ENCODE measurements at places on chromosomes 2 and 18.

- DNase-seq: no peak
These were observed 484.3 kb downstream of the THSD7B start for GRCh38 chr2:137249463-137250130.

GRCh38 chr2:79714283-79714682, 201.4 kb downstream of the CTNNA2 start:
- DNase-seq: no peak

GRCh38 chr2:151979694-151980093, 119.2 kb downstream of the CACNB4 start:
- no peak for DNase-seq

DNA sequence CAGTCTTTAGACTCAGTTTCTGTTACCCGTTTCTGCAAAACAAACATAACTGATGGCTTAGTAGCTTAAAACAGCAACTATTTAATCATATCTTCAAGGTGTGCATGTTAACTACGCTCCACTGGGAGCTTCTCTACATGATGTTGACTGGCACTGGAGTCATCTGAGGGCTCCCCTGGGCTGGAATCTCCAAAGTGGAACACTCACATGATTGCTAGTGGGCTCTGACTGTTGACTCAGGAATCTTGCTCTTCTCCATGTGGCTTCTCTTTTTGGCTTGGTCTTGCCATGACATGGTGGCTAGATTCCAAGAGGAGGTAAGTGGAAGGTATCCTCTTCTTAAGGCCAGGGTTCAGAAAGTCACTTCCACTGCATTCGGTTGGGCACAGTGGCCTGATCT, 160.8 kb downstream of the PMAIP1 start:
- no peak for DNase-seq

- DNase-seq: no peak
These were observed 174.5 kb downstream of the MYCN start for GRCh38 chr2:16114836-16115235.

GRCh38 chr2:98634406-98635092, 26.2 kb downstream of the UNC50 start:
- peak; percentile 58 for DNase-seq

DNA sequence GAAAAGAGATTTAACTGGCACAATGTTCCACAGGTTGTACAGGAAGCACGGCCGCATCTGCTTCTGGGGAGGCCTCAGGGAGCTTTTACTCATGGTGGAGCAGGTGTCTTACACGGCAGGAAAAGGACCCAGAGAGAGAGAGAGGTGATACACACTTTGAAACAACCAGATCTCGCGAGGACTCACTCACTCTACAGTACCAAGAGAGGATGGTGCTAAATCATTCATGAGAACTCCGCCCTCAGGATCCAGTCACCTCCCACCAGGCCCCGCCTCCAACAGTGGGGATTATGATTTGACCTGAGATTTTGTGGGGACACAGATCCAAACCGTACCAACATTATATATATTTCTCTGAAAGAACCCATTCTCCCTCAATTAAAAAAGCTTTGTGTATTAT, 79.7 kb upstream of the DOCK10 start:
- DNase-seq: no peak

- no peak for DNase-seq
These were observed 168.9 kb upstream of the EPC2 start for GRCh38 chr2:148475626-148476025.

DNA sequence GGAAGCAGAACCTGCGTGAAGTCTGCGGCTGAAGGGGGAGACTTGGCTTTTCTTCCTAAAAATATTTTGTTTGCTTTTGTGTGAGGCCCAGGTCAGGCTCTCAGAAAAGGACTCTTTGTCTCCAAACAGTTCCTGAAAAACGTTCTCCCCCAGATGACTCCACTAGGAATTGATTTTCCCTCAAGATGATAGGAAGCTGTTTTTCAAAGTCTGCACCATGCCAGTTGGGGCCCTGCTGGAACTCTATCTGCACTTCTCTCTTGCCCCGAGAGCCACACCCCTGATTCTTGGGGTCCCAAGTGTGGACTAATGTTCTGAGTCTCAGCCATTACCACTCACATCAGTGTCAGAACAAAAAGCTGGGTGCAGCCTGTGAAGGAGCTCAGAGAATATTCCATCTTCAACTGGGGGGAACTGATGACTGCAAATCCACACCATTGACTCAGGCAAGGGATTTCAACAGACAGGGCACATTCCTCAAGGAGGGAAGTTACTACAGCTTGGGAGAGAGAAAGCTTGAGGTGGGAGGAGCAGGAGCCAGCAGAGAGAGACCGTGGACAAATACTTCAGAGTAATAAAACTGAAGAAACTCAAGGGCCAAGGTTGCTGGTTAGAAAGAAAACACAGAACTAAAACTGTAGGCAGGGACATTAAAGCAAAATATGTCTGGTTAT, 768.3 kb downstream of the RNF144A start:
- DNase-seq: no peak

GRCh38 chr2:214543386-214543955, 132.6 kb downstream of the VWC2L start:
- DNase-seq: no peak

DNA sequence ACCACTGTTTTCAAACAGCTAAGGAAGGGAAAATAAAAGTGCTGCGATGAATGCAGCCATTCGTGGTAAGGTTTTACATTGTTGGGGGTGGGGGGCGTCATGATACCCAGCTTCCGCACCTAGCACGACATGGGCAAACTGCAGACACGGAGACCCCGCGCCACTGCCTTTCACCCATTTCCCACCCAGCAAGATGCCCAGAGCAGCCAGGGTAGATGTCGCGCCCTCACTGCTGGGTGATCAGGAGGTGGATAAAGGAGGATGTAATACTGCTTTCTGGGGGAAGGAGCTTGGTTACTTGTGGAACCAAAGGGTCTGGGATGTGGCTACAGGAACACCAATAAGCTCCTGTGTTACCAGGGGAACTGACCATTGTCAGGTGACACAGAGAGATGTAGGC, 138.4 kb downstream of the ZNF516 start:
- no peak for DNase-seq

DNA sequence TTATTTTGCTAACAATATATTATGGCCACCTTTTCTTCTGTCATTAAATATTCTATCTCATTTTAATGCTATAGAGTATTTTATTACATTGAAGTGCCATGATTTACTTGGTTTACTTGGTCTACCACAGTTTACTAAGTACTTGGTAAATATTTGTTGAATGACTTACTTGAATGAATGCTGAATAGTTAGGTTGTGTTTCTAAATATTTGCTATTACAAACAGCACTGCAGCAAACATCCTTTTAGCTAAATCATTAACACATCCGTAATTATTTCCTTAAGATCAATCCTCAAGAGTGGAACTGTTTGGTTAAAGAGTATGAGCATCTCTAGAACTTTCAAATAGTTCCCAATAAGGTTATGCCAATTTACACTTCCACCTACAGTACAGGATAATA, 318.7 kb downstream of the MYCN start:
- no peak for DNase-seq

DNA sequence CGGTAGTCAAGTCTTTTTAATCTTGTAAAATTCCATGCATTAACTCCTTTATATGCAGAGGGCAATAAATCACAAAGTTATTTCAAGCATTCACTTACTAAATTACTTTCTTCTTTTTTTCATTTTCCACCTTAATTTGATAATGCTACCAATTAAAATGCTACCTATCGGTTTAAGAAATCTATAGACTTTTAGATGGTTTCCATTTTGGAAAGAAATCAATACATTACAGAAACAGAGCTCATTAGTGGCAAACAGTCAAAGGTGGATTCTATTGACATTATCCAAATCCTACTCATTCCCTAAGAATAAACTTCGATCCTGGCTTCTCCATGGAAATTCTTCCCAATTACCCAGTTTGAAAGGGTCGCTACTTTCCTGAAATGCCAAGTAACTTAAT, 176.5 kb downstream of the MREG start:
- no peak for DNase-seq

GRCh38 chr2:42916324-42916723, 123.9 kb upstream of the HAAO start:
- no peak for DNase-seq

- no peak for DNase-seq
These were observed 57.9 kb upstream of the EPAS1 start for GRCh38 chr2:46239175-46239846.

DNA sequence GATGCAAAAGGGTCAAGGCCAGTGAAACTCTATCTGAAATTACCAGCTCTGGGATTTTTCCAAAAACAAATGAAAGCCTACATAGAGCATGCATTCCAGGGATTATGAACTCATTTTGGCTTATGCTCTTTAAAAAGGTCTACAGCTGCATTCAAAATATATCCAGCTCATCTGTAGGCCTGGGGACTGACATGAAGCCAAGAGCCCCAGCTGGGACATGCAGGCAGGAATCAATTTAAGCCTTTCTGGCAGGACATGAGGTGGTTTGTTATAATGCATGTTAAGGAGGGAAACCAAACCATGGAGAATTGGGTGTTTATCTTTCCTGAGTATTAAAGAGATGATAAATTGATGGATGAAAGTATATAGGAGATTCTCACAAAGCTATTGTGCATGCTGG, 164.5 kb downstream of the RBM43 start:
- no peak for DNase-seq

- no peak for DNase-seq
These were observed 160.0 kb upstream of the PGAP1 start for GRCh38 chr2:197086500-197086899.

DNA sequence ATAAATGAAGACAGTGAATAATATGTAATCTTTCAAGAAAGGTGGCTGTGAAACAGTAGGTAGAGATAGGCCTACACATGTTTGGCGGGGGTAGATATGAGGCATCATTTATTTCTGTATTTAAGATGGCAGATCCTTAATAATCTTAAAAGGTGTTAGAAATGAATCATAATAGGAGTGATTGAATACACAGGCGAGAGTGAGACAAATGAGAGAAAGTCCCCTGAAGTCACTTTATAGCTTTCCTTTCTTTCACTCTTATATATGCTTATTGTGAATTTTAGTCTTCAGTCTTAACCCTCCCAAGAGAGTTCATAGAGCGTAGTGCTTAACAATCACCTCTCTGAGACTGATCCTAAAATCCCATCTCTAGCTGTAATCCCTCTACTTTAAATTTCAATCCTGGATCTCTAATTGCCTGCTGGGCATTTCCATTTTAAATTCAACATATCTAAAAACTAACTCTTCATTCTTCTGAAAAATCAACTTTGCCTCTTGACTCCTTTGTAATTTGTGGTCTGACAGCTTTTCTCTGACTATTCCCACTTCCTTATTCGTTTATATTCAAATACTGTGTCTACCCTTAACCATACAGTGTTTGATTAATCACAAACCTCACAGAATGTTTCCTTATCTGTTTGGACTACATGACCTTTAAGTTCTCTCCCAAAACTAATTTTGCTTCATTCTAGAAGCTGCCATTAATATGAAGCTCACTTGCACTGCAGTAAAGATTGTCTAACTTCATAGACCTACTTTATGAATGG, 463.7 kb upstream of the FSIP2 start:
- no peak for DNase-seq

DNA sequence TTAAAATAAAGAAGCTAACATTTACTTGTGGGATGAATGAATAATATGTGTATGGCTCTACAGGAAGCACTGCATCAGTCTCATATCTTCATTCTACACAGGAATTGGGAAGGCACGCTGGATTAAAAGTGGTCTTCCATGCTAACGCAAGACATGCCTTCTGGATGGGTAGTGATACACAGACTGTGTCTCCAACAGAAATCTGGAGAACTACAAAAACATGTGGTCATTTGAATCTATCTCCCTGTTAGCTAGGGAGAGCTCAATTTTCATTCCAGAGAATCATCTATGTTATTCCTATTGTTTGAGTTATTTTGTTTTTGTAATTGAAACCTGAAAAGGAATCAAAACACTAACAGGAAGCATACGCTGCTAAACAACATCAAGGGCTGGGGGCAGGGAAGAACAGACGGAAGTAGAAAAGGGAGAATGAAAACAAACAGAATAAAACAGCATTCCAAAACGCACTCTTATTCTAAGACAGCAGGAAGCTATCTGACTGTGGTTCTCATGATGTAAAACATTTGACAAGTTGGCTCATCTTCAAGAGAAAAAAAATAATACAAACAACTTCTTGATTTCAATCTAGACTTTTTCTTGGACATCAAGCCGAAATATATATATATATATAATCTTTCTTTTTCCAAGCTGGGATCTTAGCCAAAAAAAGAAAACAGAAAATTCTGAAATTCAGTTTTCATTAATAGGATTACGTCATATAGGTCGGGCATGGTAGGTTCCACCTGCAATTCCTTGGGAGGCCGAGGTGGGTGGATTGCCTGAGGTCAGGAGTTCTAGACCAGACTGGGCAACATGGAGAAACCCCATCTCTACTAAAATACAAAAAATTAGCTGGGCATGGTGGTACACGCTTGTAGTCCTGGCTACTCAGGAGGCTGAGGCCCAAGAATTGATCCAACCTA, 31.5 kb upstream of the ASNSD1 start:
- no peak for DNase-seq

GRCh38 chr2:14720739-14721138, 88.2 kb downstream of the LRATD1 start:
- no peak for DNase-seq
